B cell (primary cell): ENCODE measurements at places on chromosomes 16 and 17.

GRCh38 chr17:73508057-73508930, 136.0 kb downstream of the SDK2 start:
- no peak for DNase-seq

DNA sequence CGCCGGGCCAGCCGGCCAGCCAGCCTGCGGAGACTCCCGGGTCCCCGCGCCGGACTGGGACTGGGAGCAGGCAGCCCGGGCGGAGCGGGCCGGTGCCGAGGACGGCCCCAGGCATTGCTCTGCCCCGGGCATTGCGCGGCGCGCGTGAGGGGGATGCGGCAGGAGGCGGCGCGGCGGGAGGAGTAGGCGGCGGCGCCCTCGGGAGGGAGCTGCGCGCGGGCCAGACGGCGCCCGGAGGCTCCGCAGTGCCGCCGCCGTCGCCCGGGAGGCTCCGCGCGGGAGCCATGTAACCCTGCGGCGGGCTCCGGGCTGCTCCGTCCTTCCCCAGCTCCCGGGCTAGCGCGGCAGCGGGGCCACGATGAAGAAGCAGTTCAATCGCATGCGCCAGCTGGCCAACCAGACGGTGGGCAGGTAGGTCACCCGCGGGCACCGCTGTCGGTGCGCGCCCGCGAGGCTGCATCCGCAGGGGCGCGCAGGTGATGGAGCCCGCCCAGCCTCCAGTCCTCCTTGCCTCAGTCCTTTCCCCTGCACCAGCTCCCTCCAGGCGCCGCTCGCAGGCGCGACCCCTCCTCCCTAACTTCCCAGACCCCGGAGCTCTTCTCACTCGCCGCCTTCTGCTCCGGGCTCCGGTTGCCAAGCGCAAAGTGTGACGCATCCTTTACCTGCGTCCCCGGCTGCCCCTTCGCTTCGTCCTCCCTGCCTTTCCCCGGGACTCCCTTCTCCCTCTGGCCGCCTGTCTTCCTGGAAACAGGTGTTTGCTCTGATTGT, at the start of gene ARHGAP44:
Gene ARHGAP44, plus strand, starts transcription at position 18 of the 768 bp plus-strand sequence. Its CDS starts 341 bp downstream, at position 359.
- peak; percentile 59 for DNase-seq

- DNase-seq = no peak
These were observed 20.9 kb downstream of the KCNG4 start for GRCh38 chr16:84218956-84219355.

DNA sequence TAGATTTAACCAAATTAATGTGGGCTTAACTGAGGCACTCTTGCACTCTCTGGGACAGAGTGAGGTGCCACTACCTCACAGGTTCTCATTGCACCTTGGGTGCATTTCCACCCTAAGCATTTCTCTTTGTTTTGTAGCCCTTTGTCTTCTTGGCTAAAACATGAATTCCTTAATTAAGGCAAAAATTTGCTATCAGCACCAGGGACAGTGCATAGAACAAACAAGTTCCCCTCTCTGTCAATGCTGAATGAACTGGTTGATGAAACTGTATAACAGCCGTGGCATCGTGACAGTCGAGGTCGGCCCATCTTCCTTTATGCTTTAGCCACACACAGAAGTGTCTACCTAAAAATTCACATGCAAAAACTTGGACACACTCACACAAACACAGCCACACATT, 74.8 kb downstream of the HS3ST2 start:
- DNase-seq = no peak

- DNase-seq = no peak
These were observed 16.7 kb downstream of the NGFR start for GRCh38 chr17:49511810-49512209.

DNA sequence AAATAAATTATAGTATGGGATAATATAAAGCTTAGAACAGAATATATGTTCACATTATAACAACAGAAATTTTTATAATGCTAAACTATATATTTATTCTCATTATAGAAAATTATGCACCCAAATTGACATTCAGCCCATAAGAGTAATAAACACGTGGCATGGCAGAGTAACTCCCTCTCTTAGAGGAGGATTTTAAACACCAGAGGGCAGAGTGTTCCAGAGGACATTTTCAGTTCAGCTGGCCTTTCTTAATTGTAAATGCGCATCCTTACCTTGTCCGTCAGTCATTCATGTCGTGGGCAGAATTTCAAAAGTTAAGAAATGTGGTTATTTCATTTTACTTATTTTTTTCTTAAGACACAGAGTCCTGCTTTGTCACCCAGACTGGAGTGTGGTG, 147.1 kb downstream of the TANC2 start:
- peak; percentile 38 for DNase-seq

DNA sequence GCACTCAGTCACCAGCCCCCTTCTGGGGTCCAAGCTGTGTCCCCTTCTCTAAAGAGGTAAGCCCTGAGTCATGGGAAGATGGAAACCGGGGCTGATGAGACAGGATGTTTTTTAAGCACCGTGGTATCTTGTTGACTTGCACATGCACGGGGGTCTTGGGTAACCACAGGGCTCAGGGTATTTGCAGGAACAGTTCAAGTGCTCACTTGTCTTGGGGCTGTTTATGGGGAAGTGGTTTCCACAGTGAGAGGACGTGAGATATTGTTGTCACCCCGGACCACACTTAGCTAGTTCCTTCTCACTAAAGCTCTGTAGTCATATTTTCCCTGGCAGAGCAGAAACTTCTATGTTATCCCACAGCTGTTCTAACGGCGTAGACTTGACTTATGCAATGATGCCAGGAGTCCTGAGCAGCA, 7.7 kb downstream of the CCL3L1 start:
- peak; percentile 57 for DNase-seq

DNA sequence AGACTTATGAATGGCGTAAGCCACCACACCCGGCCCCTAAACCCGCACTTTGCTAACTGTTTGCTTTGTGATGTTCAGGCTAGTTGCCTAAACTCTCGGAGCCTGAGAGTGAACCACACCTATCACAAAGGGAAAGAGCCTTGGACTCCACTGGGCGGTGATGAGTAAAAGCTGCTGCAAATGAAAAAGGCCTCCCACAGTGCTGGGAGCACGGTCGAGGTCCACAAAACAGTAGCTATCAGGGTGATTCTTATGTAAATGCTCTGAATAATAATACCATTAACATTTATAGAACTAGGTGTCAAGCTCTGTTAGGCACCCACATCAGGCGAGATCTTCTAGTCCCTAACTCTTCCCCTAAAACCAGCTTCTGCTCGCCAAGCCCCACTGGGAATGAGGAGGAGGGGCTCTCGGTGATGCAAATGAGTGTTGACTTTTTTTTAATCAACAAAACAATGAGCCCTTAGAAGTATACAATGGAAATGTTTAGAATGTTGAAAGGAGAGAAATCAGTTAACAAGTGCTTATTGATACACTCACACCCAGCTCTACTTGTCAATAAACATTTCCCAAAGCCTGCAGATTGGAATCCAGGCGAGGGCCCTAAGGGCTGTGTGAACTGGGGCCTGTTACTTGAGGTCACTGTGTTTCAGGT, 19.8 kb downstream of the FBRS start:
- DNase-seq = no peak

- DNase-seq = no peak
These were observed 58.3 kb downstream of the NDEL1 start for GRCh38 chr17:8494021-8494420.

- DNase-seq = no peak
These were observed 147.1 kb downstream of the PRKCA start for GRCh38 chr17:66449418-66449977.

- no peak for DNase-seq
These were observed 13.0 kb downstream of the ACSF3 start for GRCh38 chr16:89106533-89107202.

GRCh38 chr17:49957350-49957749, 11.6 kb upstream of the DLX4 start:
- no peak for DNase-seq

DNA sequence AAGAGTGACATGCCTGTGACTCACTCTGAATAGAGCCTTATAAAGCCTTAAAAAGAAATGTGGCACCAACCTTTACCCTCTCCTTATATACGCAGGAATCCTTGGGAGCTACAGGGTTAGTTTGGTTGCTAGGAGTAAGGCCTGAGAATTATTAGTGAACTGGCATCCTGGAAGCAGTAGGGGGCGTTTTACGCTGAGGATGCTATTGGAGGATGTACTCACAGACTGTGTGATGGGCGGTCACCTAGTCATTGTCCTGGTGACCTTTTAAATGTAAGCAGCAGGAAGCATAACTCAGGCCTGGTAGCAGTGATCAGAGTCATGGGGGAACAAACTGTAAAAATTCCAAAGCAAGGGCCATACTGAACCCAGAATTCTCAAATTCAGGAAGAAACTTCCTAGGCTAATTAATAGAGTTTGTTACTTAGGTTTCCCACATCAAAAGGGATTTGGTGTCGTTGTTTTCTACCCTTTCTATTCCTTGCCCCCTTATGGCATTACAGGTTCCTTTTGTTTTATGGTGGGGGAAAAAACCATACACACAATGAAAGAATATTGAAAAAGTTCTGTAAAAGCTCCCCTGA, 153.8 kb downstream of the SNX11 start:
- no peak for DNase-seq

DNA sequence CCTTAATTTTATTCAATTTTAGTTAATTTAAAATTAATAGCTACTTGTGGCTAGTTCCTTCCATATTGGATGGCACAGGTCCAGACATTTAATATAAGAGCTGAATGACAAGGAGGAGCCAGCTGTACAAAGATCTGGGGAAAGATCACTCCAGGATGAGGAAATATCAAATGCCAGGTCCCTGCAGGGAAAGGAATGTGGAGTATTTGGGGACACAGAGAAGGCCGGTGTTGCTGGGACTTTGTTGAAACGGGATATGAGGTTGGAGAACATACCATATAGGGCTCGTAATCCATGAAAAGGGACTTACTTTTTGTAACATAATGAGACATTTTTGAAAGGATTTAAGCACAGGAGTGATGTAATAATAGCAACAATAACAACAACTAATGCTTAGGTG, 426.8 kb downstream of the HS3ST4 start:
- DNase-seq = no peak

GRCh38 chr16:11602321-11602720, 15.6 kb upstream of the LITAF start:
- no peak for DNase-seq

DNA sequence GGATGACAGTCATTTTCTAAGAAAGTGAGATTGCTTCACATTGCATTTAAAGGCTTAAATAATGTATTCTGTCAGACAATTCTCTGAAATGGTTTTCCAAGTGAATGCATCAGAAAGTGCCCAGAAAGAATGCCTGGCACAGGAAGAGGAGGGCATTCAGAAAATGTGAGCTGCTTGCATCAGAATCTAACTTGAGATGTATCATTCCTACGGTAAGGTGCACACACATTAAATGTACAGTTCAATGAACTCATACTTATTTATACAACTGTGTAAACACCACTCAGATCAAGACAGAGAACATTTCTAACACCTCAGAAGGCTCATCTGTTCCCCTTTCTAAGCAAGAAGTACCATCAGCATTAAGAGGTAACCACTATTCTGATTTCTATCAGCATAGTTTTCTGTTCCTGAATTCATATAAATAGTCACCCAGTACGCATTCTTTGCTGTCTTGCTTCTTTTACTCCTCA, 638.0 kb downstream of the MAF start:
- peak; percentile 63 for DNase-seq

- DNase-seq = no peak
These were observed 312.2 kb upstream of the GOT2 start for GRCh38 chr16:59046335-59046734.

GRCh38 chr17:78771758-78772382, 10.2 kb downstream of the CYTH1 start:
- peak; percentile 74 for DNase-seq

DNA sequence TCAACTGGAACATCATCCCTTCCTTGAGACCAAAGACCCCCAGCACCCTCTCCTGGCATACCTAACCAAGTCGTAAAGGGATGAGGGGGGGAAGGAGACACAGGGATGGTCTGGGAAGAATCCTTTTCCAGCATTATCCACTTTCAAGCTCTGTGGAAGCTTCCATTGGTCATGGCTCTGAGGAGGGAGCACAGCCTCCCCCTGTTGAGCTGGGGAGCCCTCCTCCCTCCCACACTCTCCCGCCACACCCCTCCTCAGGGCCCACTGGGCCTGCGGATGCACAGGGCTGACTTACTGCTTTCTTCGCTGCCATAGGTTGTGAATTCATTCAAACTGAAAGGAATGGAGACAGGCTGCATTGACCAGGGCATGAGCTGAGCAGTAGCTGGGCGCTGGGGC, 12.4 kb downstream of the CSF3 start:
- DNase-seq = no peak

- DNase-seq = no peak
These were observed 26.7 kb downstream of the CDK5RAP3 start for GRCh38 chr17:47997586-47997985.

GRCh38 chr16:75116081-75116910, at the start of gene LDHD:
Gene LDHD (minus strand): TSS chr16:75116780. CDS start chr16:75116720, 60 bp downstream.
- no peak for DNase-seq

DNA sequence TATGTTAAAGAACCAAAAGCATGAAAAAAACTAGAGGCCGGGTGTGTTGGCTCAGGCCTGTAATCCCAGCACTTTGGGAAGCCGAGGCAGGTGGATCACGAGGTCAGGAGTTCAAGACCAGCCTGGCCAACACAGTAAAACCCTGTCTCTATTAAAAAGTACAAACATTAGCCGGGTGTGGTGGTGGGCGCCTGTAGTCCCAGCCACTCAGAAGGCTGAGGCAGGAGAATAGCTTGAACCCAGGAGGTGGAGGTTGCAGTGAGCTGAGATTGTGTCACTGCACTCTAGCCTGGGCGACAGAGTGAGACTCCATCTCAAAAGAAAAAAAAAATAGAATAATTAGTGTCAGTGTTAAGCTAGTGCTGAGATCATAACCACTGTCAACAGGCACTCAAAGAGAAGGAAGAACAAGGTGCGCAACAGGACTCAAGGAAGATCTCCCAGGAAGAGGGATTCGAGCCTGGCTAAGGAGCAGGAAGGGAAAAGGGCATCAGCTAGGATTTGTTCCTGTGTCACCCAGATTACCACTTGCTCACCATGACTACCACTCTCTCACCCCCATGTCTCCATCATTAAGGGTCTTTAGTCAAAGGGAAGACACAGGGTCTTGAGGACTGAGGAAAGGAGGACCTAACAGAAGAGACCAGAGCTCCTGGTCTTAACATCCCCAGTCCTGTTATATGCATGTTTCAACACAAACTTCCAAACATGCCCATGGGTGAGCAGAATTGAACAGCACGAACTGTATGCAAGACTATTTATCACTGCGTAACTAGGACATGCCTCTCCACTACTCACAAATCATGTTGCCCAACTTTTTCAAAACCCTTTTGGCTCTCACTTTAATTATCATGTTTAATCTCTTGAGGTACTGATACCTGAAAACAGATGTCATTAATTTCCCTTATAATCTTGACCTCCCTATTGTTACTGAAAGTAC, 88.3 kb upstream of the PLEKHM1 start:
- no peak for DNase-seq

DNA sequence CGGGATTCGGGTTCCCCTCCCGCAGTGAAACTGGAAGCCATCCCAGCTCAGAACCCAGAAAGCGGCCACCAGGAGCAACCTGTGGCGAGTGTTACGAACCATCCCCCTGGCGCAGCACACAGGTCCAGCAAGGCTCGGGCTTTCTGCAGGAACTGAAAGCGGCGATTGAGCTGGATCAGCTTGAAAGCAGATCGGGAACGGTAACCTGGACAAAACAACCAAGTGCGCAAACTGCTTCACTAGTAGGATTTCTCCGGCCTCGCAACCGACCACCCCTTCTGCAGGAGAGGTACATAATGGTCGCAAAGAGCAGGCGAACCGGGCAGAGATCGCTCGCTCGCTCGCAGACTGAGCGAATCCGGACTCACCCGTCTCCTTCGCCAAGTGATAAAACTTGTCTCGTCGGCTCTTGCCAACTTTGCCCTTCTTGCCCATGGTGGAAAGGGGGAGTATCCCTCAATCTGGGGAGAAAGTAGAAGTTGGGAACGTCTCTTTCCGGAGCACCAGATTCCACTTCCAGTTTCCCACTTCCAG, 696 bp upstream of the PSMC5 start:
- no peak for DNase-seq
